ENCODE measurements at places on chromosomes 5 and 9.

DNA sequence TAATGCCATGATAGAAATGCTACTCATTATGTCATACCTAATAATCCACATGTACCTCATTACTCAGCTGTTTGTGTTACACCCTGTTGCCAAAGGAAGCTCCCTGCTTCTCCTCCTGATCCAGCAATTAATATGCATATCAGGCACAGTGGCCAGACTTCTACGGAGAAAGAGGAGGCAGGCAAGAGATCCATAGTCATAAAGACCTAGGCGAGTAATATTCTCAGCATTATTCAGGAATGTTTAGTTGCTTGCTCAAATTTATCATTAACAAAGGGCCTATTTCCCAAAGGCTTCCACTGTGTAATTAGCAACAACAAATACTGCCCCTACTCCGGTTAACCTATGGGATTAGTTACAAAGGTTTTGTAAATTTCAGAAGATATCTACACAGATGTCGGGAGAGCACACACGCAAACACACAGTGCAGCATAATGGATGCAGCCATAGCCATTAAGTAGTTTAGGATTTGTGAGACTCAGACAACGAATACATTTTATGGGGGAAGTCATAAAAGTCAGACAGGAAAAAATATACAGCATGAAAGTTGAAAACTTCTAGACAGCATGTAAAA lies 192.6 kb downstream of the EFNA5 start:
- no peak for DNase-seq

DNA sequence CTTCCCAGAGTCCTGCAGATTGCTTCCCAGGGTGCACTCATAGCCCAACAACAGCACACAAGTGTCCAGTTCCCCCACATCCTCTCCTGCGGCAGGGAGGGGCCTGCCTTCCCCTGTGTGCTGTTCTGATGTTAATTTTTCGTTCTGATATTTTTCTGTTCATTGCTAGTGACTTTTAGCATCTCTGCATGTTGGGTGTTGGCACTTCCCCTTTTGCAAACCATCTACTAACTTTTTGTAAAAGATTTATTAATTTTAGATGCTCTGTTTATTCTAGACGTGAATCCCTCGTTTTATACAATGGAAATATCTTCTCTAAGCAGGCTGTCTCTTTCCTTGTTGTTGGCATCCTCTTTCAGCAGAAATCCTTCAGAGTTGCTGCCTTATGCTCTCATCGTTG lies 97.3 kb upstream of the DAP start:
- no peak for DNase-seq

DNA sequence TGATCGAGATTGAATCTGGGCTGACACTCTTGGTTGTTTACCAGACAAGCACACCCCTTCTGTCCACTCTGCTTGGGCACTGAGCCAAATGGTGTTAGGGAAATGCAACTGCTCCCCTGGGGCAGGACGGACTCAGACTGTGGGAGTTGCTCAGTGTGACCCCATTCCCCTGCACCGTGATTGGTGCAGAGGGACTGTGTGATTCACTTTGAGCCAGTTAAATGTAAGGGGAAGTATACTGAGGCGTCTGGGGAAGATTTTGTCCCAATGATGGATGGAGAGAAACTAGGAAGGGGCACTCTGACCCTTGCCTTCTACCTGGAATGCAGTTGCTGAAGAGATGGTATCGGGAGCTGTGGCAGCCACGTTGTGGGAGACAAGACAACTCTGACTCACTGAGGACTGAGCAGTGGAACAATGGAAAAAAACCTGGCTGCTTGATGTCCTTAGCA lies 196.0 kb upstream of the ANKRD55 start:
- no peak for DNase-seq

DNA sequence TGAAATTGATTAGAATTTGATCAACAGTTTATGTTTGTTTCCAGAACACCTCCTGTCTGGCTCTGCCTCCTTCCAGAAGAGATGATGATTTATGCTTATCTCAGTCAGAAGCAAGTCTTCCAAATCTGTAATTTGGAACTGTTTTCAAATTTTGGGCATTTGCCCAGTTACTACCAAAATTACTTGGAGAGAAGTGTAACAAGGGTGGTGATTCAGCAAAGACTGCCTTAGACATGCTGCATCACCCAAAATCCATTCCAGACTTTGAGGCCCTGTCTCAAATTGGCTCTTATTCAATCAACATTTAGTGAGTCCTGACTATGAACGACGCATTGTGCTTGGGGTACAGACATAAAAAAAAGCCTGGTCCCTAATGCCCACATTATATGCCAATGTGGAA lies 89.4 kb downstream of the SH3TC2 start:
- no peak for DNase-seq

GRCh38 chr9:123423311-123423640 lies 67.3 kb downstream of the CRB2 start:
- DNase-seq, result no peak

GRCh38 chr9:130526854-130527650 lies 52.3 kb upstream of the FUBP3 start:
- no peak for DNase-seq

DNA sequence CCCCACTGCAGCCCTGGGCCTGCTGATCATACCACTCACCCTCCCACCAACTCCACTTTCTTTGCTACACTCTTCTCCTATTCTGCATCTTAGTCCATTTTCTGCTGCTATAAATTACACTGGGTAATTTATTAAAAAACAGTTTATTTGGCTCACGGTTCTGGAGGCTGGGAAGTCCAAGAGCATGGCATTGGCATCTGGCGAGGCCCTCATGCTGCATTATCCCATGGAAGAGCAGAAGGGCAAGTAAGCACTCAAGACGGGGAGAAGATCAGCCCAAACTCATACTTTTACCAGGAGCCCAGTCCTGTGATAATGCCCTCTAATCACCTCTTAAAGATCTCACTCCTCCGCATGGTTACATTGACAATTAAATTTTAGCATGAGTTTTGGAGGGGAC lies 9.4 kb downstream of the GLIPR2 start:
- DNase-seq, result no peak
